CD4-positive, alpha-beta T cell treated with Interleukin-6 at 100 ng/mL for 8 hours (primary cell): ENCODE measurements at places on chromosomes 2 and 18.

DNA sequence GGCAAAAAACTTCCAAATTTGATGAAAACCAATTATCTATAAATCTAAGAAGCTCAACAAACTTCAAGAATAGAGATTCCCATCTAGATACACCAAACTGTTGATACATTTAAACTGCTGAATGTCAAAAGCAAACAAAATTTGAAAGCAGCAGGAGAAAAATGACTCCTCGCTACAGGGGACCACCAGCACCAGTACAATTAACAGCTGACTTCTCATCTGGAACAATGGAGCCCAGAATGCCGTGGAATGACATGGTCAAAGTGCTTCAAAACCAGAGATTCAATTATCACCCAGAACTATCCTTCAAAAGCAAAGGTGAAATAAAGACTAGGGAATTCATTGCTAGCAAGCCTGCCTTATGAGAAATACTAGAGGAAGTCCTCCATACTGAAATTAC is 11.6 kb downstream of the SRSF7 start:
- DNase-seq = no peak

GRCh38 chr2:33122726-33123125 is 176.0 kb downstream of the LTBP1 start:
- no peak for DNase-seq

DNA sequence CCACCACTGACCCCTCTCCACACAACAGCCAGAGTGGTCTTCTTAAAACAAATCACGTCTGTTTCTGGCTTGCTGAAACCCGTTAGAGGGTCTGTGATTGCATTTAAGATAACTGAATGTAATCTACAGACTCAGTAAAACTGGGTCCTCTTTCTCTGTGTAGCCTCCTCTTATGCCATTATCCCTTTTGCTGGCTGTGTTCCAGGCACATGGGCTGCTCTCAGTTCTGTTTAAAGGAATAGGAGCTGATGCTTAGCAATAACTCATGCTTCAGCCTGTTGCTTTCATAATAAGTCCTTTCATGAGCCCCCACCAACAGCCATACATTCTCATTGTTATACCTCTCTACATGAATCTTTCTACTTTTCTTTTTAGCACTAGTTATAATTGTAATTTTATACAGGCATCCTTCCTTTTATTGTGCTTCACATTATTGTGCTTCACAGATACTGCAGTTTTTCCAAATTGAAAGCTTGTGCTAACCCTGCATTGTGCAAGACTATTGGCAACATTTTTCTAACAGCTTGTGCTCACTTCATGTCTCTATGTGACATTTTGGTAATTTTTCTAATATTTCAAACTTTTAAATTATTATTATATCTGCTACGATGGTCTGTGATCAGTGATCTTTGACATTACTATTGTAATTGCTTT is 782.6 kb downstream of the MBD2 start:
- DNase-seq = no peak

DNA sequence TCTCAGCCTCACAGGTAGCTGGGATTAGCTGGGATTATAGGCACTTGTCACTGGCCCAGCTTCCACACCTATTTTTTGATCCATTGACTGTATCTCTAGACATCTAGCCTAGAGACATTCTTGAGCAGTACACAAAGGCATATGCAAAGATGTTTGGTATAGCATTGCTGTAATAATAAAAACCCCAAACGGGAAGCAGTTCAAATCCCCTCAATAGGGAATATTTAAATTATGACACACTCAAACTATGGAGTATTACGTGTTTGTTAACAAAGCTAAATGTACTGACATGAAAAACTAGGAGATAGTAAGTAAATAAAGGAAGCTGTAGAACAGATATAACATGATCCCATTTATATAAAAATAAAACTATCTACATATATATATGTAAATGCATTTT is 27.7 kb downstream of the DOK1 start:
- no peak for DNase-seq

DNA sequence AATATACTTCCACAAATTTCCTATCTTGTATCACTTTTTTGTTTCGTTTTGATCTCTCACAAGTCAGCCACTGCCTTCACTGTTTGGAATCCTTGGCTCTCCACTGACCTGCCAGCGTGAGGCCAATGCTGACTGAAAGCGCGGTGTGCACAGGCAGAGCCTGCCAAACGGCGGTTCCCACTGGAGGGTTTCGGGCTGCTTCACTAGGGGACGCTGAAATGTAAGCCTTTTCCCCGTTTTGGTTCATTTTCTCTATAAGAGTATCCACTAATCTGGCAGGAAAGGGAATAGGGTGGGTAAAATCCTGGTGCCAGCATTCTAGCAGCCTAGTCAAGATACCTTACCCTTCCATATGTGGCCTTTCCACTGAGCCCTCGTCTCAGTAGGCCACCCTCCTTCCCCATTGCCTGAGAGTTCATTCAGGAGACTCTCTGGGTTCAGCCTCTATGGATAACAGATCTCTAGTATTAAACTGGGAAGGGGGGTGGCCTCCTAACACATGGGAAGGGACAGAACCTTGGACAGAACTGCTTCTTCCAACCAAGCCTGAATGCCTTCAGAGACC is 91.5 kb downstream of the DYM start:
- DNase-seq = no peak

GRCh38 chr2:197799068-197799467 is 5.3 kb upstream of the PLCL1 start:
- no peak for DNase-seq

GRCh38 chr2:230069402-230069801 is 678 bp upstream of the SLC16A14 start:
- no peak for DNase-seq

DNA sequence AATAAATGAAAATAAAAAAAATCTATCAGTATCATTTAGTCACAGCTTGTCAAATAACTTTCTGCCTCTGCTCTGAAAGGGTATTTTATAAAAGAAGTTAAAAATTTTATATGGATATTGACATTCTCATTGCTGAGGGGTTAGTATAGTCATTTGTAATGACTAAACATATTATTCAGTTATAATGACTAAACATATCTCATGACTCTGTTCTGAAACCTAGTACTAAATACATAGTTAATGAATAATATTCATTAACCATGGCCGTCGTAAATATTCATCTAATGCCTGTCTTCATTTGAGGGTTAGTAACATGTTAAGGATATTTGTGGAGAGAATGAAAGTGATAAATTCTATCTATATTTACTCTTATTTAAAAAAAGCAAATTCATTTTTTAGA is 69.1 kb upstream of the MAP4K3 start:
- no peak for DNase-seq

- DNase-seq = no peak
These were observed 35.2 kb downstream of the SETBP1 start for GRCh38 chr18:44715842-44716241.

- DNase-seq = no peak
These were observed 10.8 kb upstream of the NR4A2 start for GRCh38 chr2:156343096-156343939.

- DNase-seq = peak; percentile 82
These were observed 2.3 kb upstream of the MAL start for GRCh38 chr2:95023222-95023597.

DNA sequence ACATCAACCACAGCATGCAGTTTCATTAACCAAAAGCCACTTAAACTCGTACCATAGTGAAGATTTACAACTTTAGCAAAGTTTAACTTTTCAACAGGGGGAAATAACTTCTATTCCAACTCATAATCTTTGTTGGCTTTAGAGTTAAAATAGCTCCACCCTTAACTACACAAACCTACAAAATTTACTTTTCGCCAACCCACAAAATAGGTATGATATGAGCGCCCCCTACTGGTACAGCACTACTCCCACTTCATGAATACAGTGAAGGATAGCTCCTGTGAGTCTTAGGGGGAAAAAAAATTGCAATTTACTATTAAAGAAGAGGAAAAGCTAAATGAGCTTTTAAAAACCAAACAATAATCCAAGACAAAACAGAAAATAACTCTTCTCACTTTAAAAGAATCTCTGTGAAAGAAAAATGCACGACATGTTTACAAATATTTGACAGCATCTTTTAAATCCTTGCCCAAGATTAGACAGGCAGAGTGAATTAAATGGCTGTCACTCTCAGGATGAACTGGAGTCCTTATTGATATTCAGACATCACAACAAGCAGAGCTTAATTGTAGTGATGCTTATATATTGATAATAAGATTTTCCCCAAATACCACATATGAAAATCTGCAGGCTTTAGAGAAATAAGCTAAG is 32.2 kb downstream of the TMEFF2 start:
- DNase-seq = peak; percentile 57

- no peak for DNase-seq
These were observed 1550.2 kb downstream of the LRP1B start for GRCh38 chr2:140580532-140581151.

- no peak for DNase-seq
These were observed 90.9 kb downstream of the RNF144A start for GRCh38 chr2:7007846-7008741.

DNA sequence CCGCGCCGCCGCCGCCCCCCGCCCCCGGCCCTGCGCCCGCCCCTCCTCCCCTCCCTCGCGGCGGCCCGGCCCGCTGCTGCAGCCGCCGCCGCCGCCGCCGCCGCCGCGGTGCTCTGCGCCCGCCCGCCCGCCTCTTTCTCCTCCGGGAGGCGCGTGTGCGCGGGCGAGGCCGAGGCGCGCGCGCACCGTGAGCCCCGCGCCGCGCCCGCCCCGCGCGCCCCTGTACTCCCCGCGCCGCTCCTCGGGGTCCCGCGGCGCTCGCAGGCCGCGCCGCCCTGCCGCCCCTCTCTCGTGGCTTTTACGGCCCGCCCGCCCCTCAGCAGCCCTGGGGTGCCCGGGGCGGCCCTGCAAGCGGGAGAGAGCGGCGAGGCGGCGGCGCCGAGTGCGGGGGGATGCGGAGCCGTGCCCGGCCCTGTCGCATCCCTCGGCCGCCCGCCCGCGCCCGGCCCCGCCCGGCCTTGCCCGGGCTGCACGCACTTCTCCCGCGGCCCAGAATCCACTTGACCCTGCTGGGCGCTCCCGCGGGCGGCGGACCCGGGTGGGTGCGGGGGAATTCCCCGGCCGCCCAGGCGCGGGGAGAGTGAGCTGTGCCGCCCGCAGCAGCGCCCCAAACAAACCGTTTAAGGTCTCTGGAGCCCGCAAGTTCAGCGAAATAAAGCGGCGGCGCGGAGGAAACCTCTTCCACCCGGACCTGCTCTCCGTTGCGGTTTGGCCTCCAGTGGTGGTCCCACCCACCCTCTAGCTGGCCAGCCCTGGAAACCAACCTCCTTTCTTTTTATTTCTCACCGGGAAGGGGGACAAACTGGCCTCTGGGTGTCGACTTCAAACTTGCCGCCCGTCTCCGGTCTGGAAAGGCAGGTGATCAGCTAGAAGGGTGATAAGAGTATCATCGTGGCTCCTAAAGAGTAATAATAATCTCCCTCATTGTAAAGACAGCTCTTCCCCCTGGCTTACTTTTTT is 37.4 kb downstream of the AFF3 start:
- no peak for DNase-seq

- no peak for DNase-seq
These were observed 68.6 kb downstream of the DHRS9 start for GRCh38 chr2:169137924-169138323.

DNA sequence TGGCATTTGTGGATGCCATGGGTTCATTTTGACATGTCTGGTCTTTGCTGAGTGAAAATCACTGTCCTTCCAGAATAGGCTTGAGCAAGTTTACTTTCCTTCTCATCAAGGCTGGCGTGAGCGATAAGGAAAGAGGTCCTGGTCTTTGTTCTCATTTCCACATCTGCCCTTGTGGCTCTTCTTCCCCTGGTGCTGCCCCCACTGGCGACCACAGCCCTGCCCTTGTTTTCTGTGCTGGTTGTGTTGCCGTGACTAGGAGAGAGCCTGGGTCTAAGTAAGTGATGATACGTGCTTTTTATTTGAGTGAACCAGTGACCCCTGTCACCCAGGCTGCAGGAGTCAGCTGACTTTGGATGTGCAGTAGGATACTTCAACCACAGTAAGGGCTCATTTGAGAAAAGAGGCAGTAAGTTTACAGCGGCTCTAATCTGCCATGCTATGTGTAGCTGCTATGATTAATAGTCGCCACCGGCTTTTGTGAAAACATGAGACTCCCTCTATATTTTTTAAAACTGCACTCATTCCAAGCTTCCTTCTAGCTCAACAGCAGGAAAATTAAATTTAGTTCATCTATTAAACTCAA is 441.7 kb downstream of the RNF144A start:
- DNase-seq = no peak

DNA sequence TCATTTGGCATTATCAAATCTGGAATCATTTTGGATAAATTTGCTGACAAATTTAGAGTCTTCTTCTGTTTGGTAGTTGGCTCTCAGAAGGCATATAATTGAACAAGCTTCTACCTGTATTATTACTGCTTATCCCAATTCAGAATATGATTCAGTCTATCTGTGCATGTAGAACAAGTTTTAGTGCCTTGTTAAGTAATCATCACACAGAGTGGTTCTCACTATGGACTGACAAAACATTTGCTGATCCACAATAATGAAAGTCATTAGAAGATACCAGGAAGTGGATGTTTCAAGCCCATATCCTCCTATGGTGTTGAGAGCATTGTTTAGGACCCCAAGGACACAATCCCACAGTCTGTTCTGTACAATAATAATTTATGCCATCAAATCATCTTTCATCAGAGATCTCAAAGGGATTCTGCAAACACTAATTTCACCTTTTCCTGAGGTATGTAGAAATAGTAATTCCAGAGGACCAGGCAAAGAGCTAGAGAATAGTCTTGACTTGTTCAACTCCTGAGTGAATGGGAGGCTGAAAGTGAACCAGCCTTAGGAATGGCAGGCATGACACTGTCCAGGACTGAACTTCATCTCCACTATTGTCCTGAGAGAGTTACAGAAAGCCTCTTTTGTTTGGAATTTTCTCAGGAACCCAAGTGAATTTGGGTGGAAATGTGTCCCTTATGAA is 29.6 kb upstream of the DSC1 start:
- DNase-seq = no peak

DNA sequence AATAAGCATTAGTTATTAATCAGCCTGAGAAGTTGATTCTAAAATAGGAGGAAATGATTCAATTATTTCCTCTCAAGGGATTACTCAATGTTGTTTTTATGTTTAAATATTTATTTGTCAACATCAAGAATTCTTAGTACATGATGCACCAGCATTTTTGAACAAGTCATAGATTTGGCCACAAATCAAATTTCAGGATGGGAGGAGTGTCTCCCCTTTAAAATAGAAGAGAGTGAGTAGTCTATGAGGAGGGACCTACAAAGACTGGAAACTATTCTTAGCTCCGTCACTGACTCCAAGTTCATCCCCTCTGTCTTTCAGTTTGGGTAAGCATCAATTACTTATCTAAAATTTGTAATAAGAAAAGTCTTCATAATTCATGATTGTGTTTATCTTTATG is 18.6 kb upstream of the IL18R1 start:
- no peak for DNase-seq

- no peak for DNase-seq
These were observed 57.2 kb downstream of the MOGAT1 start for GRCh38 chr2:222728621-222729020.

GRCh38 chr2:237116431-237116830 is 30.7 kb downstream of the COPS8 start:
- no peak for DNase-seq
